ENCODE measurements at places on chromosomes 2 and 18.

- DNase-seq = no peak
Observed at GRCh38 chr2:26848336-26849055, 564 bp downstream of the DPYSL5 start.

DNA sequence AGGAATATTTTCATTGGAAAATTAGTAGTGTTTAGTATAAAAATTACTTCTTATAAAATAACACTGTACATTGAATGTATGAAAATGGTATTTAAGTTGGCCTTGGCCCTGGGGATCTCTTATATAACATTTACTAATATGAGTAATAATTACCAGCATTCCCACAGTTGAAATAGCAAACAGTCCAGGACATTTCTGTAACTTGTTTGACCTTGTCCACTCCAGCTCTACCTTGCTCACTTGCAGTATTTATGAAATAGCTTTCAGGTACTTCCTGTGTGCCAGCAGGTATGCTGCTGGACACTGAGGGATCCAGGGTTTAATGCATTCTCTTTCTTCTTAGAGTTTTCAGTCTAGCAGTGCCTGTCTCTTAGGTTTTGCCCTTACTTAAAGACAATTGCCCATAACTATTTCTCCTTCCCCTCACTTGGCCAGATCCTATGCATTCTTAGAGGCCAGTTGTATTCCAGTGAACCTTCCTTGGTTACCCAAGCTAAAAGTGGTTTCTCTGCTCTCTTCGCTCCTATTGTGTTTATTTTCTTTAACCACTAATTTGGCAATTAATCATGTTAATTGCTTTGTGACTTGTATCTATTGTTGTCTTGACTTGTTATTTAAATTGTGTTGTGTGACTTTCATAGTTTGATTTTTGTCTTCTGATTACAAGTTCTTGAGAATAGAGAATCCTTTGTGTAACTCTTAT is 25.9 kb downstream of the BABAM2 start:
- DNase-seq = no peak

- no peak for DNase-seq
Observed at GRCh38 chr18:56953428-56954198, 193.3 kb upstream of the BOD1L2 start.

DNA sequence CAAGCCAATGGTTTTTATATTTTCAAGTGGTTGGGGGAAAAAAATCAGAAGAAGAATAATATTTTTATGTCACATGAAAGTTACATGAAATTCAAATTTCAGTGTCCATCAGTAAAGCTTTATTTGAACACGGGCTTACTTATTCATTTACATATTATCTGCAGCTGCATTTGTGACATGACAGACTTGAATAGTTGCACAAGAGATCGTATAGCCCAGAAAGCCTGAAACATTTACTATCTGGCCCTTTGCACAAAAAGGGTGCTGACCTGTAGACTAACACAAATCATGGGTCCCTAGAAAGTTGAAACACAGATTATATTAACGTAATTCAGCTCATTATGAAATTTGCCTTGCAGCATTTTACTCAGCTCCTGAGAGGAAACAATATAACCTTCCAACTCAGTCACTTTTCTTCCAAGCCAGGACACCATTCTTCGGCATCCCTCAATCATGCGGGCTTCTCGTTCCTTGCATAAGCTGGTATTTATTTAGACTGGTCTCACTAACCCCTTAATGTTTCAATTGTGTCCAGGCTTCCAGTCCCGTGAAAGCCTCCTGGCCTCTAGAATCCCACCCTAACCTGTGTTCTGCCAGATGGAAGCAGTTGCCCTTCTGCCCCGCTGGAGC is 402.7 kb downstream of the SETBP1 start:
- DNase-seq = no peak

- no peak for DNase-seq
Observed at GRCh38 chr2:96253006-96253405, 12.8 kb downstream of the TMEM127 start.

GRCh38 chr2:238344035-238344434 is 23.7 kb downstream of the TRAF3IP1 start:
- DNase-seq = no peak

DNA sequence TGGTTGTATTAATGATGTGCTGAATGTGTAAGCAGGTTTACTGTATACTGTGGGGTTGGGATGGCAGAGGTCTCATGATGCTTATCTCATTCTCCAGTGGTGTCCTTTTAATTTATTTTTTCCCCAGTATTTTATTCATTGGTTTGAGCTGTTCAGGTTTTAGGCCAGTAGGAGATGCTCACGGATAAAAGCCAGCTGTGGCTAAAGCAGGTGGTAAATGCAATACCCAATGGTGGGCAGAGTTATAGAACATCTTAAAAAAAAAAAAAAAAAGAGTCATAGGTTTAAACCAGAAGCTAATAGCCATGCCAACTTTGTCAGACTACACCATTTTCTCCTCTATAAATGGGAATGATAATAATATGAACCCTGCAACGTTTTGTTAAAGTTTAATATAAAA is 57.8 kb upstream of the NEUROD1 start:
- no peak for DNase-seq

DNA sequence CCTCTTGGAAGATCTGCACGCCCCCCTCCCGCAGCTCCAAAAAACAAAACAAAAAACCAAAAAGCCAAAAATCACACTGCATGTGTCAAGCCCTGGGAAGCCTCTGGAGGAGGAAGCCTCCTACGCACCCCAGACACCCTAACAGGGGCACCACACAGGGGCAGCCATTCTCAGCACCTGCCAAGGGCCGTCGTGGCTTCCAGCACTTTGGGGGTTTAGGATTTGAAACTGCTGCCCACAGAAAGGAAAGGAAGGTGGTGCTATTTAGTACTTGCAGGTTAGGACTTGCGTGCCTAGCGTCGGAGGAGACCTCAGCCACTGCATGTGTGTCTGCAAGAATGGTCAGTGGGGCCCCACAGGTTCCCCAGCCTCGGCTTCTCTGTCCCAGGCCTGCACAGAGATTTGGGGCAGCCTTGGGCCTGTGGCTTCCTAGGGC is 419 bp upstream of the GPR55 start:
- DNase-seq = no peak

DNA sequence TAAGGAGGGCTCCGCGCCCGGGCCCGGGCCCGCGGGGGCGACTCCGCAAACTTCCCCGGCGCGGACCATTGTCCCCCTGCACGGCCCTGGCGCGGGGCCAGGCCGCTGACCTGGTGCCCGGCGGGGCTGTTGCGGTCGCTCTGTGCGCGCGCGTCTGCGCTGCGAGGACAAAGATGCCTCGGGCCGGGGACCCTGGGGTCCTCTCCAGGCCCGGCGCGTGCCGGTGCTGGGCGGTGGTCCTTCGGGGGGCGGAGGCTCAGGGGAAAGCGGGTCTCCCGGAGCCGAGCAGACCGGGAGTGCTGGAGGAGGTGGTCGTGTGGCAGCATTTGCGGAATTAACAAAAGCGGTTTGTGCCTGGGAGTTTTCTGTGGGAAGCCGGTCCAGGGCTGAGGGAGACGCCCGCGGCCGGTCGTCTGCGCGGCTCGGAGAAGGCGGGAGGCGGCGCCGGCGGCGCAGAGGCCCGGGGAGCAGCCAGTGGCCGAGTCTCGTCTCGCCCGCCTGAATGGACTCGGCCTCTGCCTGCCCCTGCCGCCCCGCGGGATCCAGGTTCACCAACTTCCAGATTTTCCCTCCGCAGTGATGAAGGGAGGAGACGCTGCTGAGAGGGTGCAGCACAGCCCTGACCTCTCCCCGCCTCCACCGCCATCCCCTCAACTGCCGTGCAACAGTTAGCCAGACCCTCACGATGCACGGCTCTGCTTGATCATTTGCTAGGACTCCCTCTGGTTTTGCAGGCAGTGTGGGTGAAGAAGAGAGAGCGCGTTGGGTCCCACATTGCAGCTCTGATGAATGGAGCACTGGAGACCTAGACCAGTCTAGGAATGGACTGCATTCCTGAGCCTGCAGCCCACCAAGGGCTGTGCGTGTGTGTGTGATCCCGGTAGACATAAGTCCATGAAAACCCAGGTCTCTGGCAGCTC is 705 bp downstream of the EFR3B start:
- no peak for DNase-seq

DNA sequence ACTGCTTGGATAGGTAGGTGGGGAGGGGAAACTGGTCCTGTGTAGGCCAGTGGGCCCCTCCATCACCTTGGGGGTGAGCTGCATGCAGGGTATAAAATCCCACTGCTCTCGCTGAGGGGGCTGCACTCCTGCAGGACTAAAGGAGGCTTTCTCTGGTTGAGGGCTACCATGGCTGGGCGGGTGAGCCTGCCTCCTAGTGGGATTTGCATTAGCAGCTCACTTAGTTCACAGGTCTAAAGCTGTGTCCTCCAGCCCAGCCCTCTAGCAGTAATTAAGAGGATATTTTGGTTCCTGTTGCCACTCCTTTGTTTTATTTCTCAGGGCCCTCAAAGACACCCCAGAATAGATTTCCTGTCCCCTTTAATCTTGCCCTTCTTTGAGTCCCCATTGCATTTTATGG is 24.6 kb downstream of the TMEM127 start:
- DNase-seq = no peak

- no peak for DNase-seq
Observed at GRCh38 chr2:110807522-110807921, 75.1 kb downstream of the ACOXL start.

DNA sequence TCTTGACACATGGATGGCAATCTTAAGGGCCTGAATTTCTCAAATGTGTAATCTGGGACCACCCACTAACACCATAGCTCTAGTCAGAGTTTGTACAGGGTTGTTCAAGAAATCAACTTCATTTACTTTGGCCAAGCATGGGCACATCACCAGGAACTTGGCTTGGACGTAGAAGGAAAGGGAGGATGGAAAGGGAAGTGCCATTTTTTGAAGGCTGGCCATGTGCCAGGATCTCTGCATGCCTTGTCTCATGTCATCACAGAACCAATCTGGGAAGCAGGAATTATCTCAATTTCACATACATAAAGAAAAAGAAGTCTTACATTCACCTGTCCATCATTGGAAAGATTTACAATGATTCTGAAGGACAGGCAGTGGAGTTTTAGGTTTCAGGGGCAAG is 128.1 kb downstream of the ANTXR1 start:
- DNase-seq = no peak

GRCh38 chr2:7013471-7014160 is 96.4 kb downstream of the RNF144A start:
- no peak for DNase-seq

- no peak for DNase-seq
Observed at GRCh38 chr2:158089322-158089721, 12.4 kb upstream of the UPP2 start.

- DNase-seq = no peak
Observed at GRCh38 chr2:40283111-40283909, 168.6 kb downstream of the SLC8A1 start.

All from substantia nigra (tissue), 51 donors.